GDM1 (cell line): ENCODE measurements at places on chromosomes 16 and 17.

DNA sequence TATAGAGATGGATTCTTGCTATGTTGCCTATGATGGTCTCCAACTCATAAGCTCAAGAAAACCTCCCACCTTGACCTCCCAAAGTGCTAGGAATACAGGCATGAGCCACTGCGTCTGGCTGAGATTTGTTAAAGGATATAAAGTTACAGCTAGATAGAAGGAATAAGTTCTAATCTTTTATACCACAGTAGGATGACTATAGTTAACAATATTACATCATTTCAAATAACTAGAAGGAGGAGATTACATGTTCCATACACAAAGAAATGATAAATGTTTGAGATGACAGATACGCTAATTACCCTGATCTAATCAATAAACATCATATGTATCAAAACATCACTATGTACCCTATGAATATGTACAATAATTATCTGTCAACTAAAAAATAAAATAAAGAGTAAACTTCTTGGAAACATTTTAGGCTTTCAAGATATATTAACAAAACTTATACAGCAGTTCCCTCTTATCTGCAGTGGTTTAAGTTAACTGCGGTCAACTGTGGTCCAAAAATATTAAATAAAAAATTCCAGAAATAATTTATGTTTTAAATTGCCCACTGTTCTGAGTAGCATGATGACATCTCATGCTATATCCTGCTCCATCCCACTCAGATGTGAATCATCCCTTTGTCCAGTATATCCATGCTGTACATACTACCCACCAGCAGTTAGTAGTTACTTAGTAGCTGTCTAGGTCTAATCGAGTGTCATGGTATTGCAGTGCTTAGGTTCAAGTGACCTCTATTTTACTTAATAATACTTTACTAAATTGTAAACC lies 129.2 kb upstream of the NACA2 start:
- DNase-seq: no peak

DNA sequence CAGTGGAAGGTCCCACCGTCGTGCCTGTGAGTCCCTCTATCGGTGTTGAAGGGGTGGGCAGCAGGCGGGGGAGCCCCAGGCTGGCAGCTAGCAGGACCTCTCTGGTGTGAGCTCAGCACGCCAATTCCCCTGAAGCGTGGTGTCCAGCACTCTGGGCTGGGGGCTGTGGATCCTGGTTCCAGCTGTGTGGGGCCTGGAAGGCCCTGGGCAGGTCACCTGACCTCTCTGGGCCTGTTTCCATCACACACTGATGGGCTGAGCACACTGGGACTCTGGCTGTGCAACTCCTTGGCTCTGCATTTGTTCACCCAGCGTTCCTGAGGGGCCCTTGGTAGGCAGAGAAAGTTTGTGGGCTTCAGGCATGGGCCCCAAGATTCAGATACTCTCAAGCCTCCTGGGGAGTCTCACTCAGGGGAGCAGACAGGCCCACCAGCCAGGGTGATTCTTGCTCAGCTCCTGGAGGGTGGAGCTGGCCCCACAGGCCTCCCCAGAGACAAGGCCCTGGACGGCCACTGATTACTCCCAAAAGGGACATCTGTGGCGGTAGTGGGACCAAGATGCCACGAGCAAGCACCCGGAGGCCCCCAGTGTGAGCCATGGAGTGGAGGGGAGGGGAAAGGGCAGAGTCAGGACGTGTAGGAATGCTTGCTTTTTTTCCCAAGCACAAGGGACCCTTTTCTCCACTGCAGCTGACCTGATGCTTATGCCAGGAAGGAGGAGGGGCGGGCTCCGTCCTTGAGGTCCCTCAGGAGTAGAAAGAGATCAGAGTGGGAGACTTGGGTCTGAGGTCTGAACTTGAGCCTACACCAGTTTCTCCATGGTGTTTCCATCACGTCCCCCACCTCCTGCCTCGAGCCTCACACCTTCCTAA lies 8.5 kb downstream of the SCGB1C2 start:
- no peak for DNase-seq

DNA sequence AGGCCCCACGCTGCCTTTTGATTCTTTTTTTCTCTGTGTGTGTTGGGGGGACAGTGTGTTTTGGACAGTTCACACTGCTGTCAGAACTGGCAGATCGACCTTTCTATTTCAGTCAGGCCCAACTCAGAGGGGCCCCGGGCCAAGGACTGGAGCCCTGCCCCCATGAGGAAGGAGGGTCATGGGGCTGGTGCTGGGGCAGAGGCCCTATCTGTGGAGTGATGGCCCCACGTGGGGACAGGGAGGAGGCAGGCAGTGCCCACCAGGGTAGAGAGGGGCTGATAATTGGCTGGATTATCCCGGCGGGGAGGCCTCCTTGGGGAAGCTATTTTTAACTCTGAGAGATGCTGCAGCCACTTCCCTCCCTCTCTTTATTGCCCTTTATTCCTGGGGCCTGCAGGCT lies 5.7 kb upstream of the KCNJ12 start:
- peak; percentile 13 for DNase-seq

DNA sequence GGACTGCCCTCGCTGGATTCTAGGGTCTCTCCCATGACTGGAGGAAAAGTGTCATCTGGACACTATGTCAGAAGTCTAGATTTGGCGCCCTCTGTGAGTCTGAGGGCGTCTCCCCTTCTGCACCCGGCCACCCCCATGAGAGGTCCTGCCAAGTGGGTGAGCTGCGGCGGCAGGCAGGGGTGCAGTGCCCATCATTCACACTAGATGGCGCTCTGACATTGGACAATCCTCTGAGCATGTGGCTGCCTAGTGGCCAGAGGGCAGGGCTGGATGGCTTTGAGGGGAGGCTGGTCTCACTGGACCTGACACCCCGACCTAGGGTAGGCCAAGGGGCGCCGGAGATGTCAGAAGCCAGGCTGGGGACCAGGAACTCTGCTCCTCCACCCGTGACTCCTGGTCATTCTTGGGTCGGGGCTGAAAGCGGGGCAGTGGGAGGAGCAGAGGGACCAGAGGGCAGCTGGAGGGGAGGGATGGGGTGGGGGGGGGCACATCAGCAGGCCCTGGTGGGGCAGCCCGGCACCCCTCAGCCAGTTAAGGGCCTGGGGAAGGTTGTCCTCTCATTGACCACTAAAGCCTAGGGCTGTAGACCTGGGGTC lies 28.0 kb downstream of the MRM1 start:
- peak; percentile 46 for DNase-seq

- DNase-seq: peak; percentile 17
Observed at GRCh38 chr16:87635541-87636049, 33.3 kb downstream of the JPH3 start.

DNA sequence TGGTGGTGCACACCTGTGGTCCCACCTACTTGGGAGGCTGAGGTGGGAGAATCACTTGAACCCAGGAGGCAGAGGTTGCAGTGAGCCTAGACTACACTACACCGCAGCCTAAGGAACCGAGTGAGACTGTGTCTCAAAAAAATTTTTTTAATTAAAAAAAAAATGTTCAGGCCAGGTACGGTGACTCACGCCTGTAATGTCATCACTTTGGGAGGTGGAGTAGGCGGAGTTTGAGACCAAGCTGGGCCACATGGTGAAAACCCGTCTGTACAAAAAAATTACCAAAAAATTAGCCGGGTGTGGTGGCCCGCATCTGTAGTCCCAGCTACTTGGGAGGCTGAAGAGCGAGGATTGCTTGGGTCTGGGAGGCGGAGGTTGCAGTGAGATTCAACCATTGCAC lies 3.6 kb upstream of the FAM222B start:
- DNase-seq: no peak

GRCh38 chr16:19432429-19432828 lies 14.7 kb downstream of the TMC5 start:
- no peak for DNase-seq

DNA sequence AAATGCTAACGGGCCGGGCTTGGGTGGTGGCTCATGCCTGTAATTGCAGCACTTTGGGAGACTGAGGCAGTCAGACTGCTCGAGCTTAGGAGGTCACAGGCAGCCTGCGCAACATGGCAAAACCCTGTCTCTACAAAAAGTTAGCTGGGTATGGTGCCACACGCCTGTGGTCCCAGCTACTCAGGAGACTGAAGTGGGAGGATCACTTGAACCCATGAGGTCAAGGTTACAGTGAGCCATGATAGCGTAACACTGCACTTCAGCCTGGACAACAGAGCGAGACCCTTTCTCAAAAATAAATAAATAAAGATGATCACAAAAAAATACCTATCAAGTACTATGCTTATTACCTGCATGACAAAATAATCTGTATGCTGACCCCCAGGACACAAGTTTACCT lies 46.3 kb upstream of the INTS2 start:
- no peak for DNase-seq

- no peak for DNase-seq
Observed at GRCh38 chr16:2774161-2774891, 2.8 kb downstream of the ELOB start.
